ENCODE measurements at places on chromosomes 7 and 10. TPM values are rescaled to one million over a fixed set of nuclear protein-coding genes. Genes with fewer than 3 reads are reported as not detected.

DNA sequence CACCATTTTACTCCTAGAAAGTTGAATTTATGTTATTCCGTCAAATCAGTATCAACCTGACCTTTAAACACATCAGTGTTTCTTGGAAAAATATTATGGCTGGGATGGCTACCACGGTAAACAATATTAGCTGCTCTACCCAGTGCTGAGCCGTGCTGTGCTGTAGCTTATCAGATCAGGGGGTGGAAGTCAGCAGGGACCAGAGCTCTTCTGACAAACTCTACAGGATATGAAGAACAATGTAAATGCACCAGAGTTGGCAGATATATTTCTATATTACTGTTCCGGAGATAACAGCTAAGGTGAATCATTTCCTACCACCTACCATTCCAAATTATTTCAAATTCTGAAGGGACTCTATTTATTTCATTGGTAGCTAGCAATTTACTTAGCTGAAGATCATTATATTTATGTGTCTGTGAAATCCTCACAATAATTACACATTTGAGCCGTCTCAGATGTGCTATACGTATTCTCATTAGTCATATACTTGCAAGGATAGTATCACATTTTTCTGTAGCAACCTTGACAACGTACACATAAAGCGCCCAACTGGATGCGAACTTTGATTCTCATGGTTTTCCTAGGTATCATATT lies 76.5 kb downstream of the TEX36 start:
- DNase-seq: no peak

DNA sequence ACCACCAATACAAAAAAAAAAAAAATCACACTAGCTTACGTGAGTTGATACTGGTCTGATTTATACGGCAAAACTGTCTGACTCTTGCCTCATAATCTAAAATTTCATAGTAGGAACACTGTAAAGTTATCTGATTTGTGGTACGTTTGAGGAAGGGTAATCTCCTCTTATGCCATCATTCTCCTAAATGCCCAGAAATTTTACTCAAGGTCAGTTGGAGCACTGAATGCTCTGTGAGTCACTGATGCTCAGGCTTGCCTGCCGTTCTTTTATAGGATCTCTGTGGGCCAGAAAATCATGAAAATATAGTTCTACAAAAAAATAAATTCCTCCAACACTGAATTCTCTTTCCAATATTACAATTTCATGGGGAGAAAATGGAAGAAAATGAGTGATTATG lies 135.7 kb downstream of the PDE1C start:
- DNase-seq: no peak

DNA sequence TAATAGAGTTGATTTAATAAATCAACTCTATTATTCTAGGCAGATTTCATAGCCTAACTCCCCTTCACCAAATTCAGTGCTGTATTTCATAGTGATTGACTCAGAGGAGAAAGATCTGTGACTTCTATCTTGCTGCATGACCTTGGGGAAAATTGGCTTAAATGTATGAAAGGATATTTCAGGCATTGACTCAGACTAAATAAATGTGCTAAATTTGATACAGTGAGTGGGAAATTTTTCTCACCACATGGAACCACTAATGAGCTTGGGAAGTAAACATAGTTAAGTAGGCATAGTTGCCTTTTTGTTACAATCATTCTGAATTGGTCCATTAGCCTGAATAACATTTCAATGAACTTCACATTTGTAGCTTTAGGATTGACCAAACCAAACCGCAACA lies 89.0 kb upstream of the PRPS1L1 start:
- no peak for DNase-seq

GRCh38 chr10:126203746-126204145 lies 184.5 kb downstream of the ADAM12 start:
- no peak for DNase-seq

DNA sequence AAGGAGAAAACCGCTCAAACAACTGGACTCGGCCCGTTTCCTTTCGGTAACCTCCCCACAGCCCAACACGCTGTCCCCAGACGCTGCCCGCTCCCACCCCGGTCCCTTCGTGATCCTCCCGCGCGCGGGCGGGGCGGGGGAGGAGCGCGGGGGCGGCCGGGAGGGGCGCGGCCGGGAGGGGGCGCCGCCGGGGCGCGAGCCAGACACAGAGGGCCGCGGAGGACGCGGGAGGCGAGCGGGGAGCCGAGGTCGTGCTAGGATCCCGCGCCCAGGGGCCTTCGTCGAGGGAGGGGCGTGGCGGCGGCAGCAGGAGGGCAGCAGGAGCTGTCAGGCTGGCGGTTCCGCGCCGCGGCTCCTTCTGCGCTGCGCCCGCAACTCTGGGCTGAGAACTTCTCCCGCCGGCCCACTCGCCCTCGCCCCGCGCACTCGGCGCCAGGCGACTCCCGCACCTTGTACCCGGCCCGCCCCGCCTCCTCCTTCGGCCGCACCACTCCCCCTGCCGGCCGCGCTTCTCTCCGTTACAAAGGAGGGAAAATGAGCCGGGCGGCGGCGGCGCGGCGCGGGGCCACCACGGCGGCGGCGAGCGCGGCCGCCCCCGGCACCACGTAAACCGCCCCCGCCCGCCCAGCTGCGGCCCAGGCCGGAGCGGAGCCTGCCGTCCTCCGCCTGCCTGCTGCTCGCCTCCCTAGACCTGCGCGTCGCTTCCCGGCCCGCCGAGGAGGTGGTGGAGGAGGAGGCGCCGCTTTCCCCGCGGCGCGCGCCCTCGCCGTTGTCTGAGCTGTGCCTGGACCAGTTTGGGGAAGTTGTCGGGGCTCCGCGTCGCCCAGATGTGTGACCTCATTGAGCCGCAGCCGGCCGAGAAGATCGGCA lies at the start of gene CDK14:
TSS of gene CDK14 (plus strand) at position 521 of the 870 bp plus-strand sequence. CDS start at position 828, 307 bp downstream.
- DNase-seq: peak; percentile 85

- DNase-seq: no peak
Observed at GRCh38 chr7:36777062-36777461, 52.8 kb upstream of the AOAH start.

DNA sequence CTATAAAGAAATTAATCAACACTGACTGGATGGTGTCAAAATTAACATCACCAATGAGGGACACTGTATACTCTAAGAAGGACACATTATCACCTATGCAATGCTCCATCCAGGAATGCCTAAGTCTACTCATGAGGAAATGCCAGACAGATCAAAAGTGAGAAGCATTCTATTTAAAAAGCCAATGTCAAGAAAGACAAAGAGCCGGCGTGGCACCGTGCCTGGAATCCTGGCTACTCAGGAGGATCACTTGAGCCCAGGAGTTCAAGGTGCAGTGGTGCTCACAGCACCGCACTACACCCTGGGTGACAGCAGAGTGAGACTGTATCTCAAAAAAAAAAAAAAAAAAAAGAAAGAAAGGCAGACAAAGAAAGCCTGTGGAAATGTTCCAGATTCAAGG lies 45.5 kb upstream of the ANAPC16 start:
- DNase-seq: no peak

The GIMAP4 gene
- 6.4 TPM for total RNA-seq

The RNF133 gene
- total RNA-seq: 0.49 TPM

The HDAC9 gene
- 1.2 TPM for total RNA-seq

The PON1 gene
- total RNA-seq: 1.5 TPM

The MACROH2A2 gene
- 75.2 TPM for total RNA-seq

The TRIM50 gene
- total RNA-seq: 0.54 TPM
